ENCODE measurements at places on chromosomes 4 and X.

DNA sequence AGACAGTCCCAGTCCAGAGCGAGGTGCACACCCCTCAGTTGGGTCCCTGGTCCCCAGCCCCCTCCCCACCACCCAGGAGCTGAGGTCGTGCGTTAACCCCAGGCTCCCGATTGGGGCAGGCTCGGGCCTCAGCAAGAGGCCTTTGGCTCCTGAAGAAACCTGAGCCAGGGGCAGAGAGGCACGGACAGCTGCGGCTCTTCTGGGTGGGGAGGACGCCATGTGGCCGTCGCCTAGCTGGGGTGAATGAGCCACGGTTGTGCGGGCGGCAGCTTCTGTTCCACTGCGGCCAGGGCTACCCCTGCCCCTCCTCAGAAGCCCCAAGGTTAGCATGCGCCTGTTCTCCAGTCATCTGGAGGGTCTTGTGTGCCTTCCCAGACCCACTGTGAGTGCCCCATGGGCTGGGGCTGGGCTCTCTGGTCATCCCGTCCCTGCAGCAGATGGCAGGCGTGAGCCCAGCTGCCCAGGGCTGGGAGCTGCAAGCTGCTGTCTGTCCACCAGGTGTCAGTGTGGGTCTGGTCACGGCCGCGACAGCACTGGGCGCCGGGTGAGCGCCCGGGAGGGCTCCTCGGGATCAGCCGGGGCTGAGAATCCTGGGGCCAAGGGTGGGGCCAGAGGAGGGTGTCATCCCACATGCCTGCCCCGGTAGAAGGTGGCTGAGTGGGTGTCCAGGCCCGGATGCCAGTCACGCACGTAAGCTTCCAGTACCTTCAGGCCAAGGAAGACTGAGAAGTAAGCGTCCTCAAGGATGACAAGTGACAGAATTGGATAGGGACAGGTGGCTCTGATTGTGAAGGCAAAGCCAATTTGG, 21.9 kb downstream of the ATP2B3 start:
- DNase-seq = peak; percentile 68

DNA sequence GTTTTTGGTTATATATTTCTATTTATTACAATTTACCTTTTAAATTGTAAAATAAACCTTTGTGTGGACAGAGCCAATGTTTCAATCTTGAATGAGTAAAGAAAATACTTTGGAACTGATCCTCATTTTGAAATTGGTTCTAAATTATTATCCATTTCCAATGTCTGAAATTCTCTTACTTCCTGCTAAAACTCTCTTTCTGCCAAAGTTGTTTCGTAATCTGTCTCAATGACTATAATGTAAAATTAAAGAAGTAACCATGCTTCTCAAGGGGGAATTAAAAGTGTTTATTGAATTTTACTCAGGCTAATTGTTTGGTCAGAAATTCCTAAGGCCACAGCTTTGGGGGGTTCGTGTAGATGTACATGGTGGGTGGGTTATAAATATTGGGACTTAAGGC, 34.8 kb downstream of the YIPF6 start:
- no peak for DNase-seq

- DNase-seq = no peak
Observed at GRCh38 chrX:99095965-99096635, 1314.0 kb downstream of the PCDH19 start.

GRCh38 chrX:17566740-17567139, 170.6 kb upstream of the SCML1 start:
- no peak for DNase-seq

GRCh38 chr4:104424989-104425388, 69.7 kb downstream of the CXXC4 start:
- DNase-seq = no peak

DNA sequence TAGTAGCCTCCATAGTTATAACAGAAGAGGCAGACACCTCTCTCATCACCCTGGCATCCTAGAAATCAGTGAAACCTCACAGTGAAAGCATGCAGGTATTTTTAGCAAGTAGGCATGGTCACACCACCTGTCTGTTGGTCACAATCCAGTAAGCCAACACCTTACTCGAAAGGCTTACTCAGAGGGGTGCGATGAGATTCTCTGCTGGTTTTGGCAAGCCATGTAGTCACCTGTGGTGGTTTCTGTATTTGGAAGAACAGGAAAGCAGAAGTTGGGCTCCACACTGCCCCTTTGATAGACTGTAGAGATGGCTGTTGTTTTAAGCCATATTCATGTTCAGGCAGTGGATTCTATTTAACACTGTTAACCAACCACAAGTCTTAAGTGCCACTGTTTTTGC, 134.7 kb downstream of the DCLK2 start:
- no peak for DNase-seq

- no peak for DNase-seq
Observed at GRCh38 chr4:89556601-89557305, 249.2 kb upstream of the GPRIN3 start.

DNA sequence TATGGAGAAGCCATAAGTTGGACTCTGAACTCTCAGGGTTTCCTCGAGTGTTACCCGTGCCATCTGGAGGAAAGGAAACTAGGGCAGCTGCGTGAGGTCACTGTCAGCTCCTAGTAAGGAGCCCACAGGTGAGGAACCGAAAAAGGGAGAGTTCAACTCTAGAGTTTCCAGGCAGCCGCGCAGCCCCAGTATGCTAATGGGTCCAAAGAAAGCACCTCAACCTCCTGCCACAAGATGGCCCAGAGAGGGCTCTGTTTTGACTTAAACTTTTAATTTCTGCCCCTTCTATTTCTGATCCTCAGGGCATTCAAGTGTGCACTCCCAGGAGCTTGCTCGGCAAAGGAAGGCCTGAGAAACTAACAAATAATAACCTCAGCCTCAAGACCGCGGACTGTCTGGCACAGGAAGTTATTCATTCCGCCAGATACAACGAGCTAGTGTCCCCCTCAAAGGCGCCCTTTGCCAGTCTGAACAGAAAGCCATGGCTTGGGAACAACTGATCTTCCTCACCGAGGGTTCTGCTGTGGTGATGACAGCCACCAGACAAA, 13.9 kb downstream of the SCARB2 start:
- no peak for DNase-seq

- DNase-seq = no peak
Observed at GRCh38 chrX:31872007-31872406, 800.2 kb upstream of the FTHL17 start.

- DNase-seq = no peak
Observed at GRCh38 chr4:168134651-168135050, 42.3 kb downstream of the ANXA10 start.

DNA sequence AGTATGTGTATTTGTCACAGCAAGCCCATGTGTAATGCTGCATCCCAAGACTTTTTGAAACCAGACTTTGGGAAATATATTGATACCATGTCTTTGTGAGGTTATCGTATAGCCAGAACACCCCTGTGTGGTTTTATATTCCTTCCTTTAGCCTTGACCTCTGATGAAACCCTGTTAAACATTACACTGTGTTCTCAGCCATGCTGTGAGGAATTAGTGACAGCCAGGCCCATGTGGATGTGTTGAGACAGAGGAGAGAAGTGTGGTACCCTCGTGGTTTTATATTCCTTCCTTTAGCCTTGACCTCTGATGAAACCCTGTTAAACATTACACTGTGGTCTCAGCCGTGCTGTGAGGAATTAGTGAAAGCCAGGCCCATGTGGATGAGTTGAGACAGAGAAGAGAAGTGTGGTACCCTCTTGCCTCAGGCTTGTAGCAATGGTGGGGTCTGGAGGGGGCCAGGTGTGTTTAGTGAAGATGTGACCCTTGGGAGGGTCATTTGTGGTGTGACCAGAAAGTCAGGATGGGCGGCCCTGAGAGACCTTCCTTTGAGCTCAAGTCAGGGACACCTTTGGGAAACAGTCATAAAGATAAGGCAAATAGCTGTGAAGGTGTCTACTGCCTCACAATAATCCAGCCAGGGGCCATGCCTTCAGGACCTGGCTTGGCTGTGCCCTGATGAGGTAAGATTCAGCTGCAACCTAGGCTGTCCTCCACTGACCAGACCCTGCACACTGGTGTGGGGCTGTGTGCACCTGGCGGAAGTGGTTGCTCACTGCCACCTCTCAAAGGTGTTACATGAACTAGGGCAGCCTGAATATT, 110.0 kb downstream of the IRF2 start:
- DNase-seq = no peak

Data from NB4 (cell line).